Mesenteric fat pad (tissue), 1 donor: ENCODE measurements at places on chromosomes 16 and 17. TPM values are rescaled to one million over a fixed set of nuclear protein-coding genes. Genes with fewer than 3 reads are reported as not detected.

NOG gene
- total RNA-seq = 0.74 TPM

DNA sequence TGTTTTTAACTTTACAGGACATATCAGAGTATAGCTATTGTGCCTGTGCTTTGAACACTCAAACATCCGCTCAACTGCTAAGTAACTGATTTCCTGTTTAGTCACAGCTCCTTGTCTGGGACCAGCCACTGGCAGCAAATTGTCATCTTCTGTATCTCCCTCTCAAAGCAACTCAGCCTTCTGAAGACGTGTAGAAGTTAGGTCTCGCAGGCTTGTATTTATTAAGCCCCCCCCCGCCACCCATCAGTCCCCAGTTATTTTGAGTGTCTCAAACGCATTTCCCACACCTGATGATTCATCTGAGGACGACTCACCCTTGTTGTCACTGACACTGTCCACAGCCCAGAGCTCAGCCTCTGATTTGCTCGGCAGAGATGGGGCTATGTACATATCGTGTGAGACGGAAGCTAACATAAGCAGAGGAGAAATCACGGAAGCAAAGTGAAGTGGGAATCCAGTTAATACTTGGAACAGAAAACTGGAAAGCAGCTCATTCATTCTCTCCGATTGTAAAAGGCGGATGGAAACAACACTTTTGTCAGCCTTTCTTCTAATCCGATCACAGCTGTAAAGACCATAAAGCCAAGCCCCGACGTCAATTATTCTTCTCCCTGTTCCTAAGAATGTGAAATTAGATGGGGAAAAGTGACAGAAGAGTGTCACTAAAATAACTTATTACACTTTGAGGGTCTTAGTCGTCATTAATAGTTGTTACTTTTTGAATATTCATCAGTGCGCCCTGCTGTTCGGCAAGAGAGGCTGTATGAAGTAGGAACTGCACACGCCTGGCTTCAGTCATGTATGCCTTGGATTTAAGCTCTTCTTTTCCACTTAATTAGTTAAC, 64.2 kb downstream of the PITPNC1 start:
- no peak for DNase-seq

INO80E gene
- 45.4 TPM for total RNA-seq

DNA sequence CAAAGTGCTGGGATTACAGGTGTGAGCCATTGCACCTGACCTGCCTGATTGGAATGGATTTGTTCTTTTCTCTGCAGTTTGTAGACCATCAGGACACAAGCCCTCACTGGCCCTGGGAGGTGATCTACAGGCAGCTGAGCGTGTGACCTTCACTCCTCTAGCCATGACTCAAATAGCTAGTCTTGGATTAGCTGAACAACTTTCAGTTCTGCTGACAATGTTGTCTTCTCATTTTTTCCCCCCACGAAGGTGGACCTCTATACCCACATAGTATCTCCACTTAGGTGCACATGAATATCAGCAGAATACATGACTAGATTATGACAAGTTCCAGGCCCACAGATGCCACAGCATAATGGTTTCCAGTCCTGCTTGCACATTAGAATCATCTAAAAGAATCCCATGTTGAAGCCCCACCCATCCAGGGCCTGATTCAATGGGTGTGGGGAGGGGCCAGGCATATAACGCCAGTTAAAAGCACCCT, 36.8 kb downstream of the HS3ST3B1 start:
- DNase-seq = no peak

DNA sequence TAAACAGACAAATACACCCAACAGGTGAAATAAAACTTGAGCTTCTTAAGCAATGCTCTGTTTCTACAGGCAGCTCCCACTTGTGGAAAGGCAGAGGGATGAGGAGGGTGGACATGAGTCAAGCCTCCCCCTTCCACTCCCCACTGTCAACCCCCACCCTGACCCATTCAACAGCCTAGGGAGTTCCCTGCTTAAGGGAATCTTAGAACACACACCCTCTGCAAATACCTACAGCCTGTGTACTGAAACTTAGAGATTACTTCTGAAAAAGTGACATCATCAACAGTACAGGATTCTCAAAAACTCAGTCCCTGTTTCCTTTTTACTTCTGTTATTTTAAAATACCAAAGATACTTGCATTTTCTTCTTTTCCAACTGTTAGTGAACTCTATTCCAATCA, 345.4 kb downstream of the SOX9 start:
- DNase-seq = peak; percentile 8
